ENCODE measurements at places on chromosomes 7 and 10.

- DNase-seq = peak; percentile 49
Measured at GRCh38 chr10:92240289-92241157, 50.4 kb downstream of the CPEB3 start.

GRCh38 chr10:80165173-80165572 lies 32.6 kb downstream of the PLAC9 start:
- DNase-seq = peak; percentile 27

DNA sequence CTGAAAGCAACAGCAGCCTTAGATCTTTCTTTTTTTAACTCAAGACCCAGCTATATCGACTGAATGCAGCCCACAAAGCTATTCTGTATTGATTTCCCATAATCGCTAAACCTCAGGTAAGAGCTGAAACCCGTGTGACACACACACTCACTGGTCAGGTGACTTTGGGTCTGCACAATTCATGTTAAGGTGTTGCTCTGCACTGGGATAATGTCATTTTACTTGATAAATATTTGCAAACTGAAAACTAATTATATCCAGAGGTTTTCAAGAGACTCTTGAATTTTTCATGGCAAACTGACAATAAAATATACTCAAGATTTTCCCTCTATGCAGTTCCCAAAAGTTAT lies 33.1 kb downstream of the SCRN1 start:
- DNase-seq = no peak

- peak; percentile 81 for DNase-seq
Measured at GRCh38 chr7:128841921-128842673, 11.9 kb downstream of the FLNC start.

GRCh38 chr7:55127135-55127551 lies 108.3 kb downstream of the EGFR start:
- no peak for DNase-seq

- DNase-seq = no peak
Measured at GRCh38 chr7:74009719-74010118, 18.3 kb upstream of the ELN start.

DNA sequence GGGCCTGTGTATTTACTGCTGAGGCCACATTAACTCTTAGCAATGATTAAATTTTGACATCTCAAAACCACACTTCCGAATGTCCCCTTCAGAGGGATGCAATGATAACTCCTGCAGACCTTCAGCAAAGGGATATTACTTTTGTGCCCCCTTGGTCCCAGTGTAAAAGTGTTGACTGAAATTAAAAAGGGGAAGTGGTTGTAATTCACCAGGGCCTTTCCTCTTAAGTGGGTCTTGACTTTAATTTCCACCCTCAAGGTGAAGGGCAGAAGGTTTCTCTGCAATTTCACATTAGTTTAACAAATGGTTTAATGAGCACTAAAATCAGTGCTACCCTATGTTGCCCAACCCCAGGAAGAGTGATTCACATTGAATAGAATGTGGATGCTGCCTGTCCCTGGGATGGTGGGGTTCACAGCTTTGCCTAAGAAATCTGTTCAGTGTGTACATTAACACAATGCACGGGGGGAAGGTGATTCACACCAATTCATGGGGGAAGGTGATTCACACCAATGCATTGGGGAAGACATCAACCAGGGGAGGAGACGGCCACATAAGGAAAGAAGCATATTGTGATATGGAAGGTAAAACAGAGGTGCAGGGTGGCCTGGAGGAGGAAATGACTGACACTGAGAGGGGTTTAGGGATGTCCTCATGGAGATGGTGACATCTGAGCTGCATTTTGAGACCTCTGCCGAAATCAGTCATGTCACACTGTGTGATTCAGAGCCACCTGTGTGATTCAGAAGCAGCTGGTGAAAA lies 19.4 kb upstream of the TNS3 start:
- peak; percentile 98 for DNase-seq

- DNase-seq = peak; percentile 54
Measured at GRCh38 chr7:21903020-21903786, 42.5 kb downstream of the CDCA7L start.

GRCh38 chr7:37388811-37389210 lies 59.9 kb downstream of the ELMO1 start:
- DNase-seq = no peak

GRCh38 chr10:114315566-114316420 lies 76.7 kb downstream of the VWA2 start:
- DNase-seq = no peak

GRCh38 chr10:31129880-31130405 lies 98.3 kb upstream of the ZNF438 start:
- no peak for DNase-seq

DNA sequence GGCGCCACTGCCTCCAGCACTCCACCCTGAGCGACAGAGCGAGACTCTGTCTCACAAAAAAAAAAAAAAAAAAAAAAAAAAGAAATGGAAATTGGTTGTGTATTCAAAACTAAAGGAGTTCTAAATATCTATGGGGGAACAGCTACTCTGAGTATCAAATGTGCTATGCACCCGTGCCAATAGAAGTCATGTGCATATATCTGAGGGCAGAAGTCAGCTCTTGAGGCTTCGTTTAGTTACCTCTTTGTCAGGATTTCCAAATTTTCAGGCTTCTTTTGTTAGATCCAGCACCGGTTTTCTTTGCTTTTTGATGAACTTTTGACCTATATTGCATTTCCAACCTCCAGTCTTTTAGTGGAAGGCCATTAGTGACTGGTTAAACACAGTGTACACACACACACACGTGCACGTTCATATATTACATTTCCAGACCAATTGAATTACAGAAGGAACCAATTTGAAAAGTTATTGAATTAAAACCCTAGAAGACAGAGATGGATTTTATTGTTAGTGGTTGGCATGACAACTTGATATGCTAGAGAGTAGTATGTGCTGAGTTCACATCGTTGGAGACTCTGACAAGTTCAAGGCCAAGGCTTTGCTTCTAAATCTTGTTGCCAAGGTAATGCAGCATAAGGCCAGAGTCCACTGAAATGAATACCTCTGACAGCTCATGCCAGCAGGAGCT lies 33.1 kb upstream of the ADD3 start:
- no peak for DNase-seq

- DNase-seq = no peak
Measured at GRCh38 chr7:57216340-57216739, 84.1 kb upstream of the ZNF479 start.

DNA sequence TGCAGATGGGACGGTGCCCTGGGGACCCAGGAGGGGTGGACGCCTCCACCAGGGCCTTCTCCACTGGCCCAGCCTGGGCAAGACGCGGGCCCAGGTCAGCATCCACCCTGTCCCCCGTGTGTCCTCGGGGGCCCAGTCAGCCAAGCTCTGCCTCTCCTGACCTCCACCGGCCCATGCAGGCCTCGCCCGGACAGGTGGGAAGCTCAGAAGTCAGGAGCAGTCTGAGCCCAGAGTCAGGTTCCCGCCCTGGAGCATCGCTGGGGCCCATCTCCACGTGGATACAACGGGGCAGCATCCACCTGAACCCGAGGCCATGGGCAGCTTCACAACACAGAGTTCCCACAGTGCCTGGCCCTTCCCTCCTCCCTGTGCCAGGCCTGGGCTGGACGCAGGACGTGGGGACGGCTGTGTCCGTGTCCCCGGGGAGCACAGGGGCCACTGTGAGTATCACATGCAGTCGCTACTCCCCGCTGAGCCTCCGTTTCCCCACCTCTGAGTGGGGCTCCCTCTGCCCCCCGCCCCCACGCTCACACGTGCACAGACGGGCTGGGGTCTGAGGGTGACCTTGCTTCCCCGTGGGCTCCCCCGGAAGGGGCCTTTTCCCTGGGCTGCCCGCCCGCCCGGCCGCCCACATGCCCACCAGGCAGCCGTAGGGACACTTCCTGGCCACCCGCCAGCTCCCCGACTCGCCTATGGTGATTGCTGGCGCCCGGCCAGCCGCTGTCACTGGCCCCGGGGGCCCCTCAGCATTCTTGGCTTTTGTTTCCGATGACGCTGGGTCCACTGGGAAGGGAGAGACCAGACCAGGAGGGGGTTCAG lies 64.3 kb downstream of the PDGFA start:
- DNase-seq = peak; percentile 85

DNA sequence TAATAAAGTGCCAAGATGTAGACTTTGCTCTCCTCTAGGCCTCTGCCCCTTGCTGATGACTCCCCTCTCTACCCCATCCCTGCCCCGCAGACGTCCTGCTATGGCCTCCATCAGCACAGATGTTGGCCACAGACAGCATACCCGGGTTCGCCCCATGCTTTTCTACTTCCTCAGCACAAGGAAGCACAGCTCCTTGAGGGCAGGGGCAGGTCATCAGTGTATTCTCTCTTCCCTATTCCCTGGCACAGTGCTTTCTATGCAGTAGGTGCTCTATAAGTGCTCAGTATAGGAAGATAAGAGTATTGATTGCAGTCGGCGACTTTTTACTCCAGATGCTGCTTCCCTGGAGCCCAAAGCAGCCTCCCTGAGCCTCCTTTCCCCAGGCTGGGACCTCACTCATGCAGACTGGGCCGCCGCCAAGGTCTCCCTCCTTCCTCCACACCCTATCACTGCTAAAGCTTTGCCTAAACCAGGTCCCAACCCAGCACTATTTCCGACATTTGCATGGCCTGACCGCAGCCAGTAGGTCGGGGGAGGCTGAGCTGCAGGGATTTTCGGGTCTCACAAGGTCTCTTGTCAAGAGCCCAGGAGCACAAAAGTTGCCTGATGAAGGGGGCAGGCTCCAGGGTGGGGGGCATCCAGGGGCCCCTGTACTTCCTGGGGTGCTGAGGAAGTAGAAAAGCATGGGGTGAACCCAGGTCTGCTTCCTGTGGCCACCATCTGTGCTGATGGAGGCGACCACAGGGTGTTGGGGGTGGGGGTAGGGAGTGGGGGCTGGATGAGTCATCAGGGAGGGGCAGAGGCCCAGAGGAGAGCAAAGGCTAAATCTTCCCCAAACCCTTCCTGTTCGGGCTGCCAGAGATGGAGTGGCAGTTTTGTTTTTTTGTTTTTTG lies 8.0 kb downstream of the CALHM3 start:
- peak; percentile 68 for DNase-seq

- DNase-seq = no peak
Measured at GRCh38 chr7:30241767-30242166, 42.6 kb upstream of the ZNRF2 start.

GRCh38 chr7:92629779-92630178 lies 39.6 kb upstream of the FAM133B start:
- DNase-seq = no peak

DNA sequence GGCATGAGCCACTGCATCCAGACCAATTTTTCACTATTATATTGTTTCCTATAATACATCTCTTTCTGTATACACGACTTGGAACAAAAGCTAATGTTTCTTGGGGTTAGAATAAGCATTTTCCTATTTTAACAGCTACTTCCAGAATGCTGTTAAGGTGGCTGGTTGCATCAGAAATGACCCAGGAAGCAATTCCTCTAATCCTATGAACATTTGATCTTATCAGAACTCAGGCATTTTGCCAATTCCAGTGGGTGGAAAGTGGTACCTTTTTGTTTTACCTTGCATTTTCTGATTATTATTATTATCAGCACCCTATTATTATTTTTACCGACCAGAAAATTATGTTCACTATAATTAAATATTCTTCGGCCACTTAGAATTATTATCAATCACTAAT lies 73.3 kb downstream of the NDUFB2 start:
- no peak for DNase-seq

GRCh38 chr10:67519434-67519833 lies 176.6 kb downstream of the CTNNA3 start:
- DNase-seq = no peak

DNA sequence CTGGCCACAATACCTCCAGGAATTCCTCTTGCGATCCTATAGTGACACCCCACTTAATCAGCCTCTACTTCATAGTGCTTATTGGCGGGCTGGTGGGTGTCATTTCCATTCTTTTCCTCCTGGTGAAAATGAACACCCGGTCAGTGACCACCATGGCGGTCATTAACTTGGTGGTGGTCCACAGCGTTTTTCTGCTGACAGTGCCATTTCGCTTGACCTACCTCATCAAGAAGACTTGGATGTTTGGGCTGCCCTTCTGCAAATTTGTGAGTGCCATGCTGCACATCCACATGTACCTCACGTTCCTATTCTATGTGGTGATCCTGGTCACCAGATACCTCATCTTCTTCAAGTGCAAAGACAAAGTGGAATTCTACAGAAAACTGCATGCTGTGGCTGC lies 56.8 kb downstream of the GPR141 start:
- DNase-seq = no peak

Measured in Daoy (cell line).